Left lobe of liver (tissue), 2 donors: ENCODE measurements at places on chromosomes 5 and 9. TPM values are rescaled to one million over a fixed set of nuclear protein-coding genes. Genes with fewer than 3 reads are reported as not detected.

Gene IFNK
- not detected for total RNA-seq

Gene KIF3A
- total RNA-seq = 1.5 TPM

DNA sequence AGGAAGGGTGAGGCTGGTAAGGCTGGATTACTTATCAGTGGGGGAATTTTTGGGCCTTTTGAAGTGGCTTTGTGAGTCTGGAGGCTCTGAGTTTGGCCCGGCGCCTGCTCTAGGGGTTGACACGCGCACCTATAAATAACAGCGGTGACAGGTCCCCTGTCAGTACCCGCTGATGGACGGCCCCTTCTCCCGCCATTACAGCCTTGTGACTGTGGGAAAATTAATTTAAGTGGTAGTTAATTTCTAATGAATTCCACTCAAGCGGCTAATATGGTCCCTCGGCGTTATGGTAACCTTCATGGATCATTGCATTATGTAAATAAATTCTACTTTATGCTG lies 16.5 kb downstream of the MRPL36 start:
- no peak for DNase-seq

- DNase-seq = no peak
Observed at GRCh38 chr5:83972236-83972635, 251.6 kb upstream of the HAPLN1 start.

GRCh38 chr5:164763206-164763605 lies 1257.8 kb downstream of the MAT2B start:
- no peak for DNase-seq

DNA sequence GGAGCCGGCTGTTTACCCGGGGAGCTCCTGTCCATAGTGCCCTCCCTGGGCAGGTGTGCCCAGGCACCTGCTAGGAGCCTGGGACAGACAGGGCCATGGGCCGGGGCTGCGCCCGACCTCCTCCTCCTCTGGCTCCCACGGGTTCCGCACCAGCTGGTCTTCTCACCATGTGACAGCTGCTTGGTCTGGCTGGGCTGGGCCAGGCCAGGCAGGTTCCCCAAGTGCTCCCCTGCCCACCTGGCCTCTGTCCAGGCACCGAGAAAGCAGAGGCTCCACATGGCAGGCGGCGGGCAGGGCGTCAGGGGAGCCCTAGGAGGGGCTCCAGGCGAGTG lies 60.0 kb downstream of the OLFM1 start:
- no peak for DNase-seq

GRCh38 chr9:96113032-96113431 lies 188.9 kb downstream of the HSD17B3 start:
- no peak for DNase-seq

DNA sequence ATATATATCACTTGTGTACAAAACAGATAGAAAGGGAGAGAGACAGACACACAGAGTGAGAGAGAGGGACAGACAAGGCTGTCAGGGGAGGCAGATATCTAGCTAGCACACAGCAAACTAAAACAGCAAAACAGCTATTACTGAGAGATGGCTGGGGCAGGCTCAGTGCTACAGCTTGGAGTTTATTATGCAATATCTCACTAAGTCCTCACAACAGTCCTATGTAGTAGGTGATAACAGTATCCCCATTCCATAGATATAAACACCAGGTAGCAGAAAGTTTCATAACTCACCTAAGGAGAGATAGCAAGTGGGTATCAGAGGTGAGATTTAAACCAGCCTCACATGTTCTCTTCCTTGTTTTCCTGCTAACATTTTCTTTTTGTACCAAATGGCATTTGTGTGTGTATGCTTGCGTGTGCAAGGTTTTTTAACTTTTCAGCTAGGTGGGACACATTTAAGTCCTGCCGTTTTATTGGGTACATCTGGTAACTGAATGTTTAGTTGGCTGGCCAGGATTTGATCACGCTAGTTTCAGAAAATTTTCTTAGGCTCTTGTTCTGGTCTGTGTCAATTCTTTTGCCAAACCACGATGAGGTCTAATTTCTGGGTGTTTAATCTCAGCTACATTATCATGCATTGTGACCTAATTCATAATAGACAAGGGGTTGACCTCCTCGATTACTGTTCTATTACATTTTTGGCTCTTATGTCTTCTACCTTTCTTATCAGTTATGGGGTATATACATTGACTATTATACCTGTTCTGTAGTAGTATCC lies 105.1 kb downstream of the LMNB1 start:
- DNase-seq = no peak

Gene KDM4C
- total RNA-seq = 15.8 TPM

GRCh38 chr9:100586093-100586492 lies 8.2 kb downstream of the CAVIN4 start:
- DNase-seq = no peak

DNA sequence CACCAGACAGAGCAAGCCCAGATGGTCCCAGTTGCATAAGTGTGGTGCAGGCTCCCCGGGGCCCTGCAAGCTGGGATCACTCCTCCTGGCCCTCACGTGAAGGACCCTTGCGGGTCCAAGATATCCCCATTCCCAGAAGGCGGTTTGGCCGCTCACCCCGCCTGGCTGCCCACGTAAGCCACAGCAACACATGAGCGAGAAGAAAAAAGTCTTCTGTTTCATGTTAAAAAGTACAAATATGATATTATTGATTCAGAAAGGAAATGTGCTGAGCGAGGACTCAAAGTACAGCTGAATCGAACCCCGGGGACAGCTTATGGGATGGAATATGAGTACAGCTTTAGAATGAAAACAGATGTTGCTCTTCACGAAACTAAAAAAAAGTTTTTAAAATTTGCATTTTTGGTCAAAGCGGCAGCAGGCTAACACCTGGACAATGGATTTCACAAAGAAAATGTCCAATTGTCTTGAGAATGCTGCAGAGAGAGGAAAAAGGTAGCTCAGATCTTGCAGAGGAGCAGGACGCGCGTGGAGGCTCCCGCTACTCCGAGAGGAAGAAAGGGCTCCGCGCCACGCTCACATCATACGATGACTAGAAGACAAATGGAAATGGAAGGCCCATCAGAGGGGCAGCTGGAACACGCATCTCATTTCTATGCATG lies 427.6 kb downstream of the IRX1 start:
- DNase-seq = no peak

- DNase-seq = no peak
Observed at GRCh38 chr9:125325826-125326225, 64.2 kb downstream of the GAPVD1 start.

Gene CDH18
- total RNA-seq = not detected

Gene IL4
- not detected for total RNA-seq

- no peak for DNase-seq
Observed at GRCh38 chr9:13939701-13940490, 374.0 kb downstream of the NFIB start.

Gene PCDHGA7
- 0.33 TPM for total RNA-seq
